Renal cortex interstitium (tissue), 15 donors: ENCODE measurements at places on chromosomes 12 and 14.
A peak's percentile ranks its signal among the peaks of the same experiment; 100 is the strongest.

GRCh38 chr12:103877934-103878510 lies 37.0 kb upstream of the NT5DC3 start:
- peak; percentile 53 for DNase-seq

DNA sequence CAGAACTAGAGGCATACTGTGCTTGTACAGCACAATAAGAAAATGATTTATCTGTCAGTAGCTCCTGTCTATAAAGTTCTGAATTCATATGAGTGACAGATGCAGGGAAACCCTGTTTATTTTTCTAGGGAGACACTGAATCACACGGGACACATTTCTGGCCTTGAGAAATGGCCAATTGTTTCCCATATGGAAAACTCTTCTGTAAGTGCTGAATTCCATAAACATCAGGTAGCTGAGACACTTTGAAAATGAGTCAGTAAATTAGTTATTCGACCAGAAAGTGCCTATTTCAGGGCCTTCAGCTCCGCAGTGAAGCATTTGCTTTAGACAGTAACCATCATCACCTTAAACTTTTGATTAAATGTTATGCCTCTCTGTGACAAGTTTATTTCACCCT lies 184.4 kb downstream of the TMEM132D start:
- no peak for DNase-seq

GRCh38 chr12:39329018-39329417 lies 113.9 kb downstream of the KIF21A start:
- no peak for DNase-seq

DNA sequence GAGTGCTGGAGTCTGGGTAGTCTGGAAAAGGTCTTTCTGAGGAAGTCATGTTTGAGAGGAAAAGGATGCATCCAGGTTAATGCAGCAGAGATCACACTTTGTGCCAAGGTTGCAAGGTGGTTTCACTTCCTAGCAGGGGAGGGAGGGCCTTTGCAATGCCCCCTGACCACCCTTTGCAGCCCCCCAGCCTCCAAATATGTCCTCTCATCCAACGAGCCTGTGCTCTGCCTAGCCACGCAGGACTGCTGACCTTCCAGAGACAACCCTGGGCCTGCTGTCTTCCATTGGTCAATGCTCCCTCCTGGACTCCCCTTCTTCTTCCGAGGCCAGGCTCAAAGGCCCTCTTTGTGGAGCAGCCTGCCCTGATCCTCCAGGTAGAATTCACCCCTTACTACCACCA lies 47.3 kb upstream of the TUNAR start:
- DNase-seq, result no peak

DNA sequence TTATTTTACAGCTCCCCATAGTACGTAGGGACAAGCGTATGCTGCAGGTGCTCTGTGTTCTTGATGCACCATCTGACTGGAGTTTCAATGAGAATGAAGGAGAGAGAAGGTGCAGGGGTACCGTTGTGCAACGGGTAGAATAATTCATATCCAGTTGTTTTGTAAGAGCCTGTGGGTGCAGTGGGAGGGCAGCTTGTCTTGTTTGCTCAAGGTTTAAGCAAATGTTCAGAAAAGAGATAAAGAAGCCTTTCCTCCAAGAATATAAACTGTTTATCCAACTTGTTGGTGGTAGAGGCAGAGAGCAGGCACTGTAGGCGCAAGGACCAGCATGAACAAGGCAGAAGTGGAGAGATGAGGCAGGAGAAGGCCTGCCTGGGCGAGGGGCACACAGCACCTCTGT lies 64.2 kb downstream of the ADCK1 start:
- DNase-seq, result no peak

- no peak for DNase-seq
These were observed 10.1 kb downstream of the RNASE6 start for GRCh38 chr14:20791187-20791586.

GRCh38 chr12:93954166-93955112 lies 193.9 kb upstream of the PLXNC1 start:
- no peak for DNase-seq

GRCh38 chr12:66692170-66692569 lies 13.3 kb upstream of the GRIP1 start:
- no peak for DNase-seq

- DNase-seq, result no peak
These were observed 198.9 kb downstream of the ZFP36L1 start for GRCh38 chr14:68593806-68594536.

- no peak for DNase-seq
These were observed 75.9 kb downstream of the AKAP6 start for GRCh38 chr14:32404784-32405573.

- no peak for DNase-seq
These were observed 45.6 kb downstream of the AACS start for GRCh38 chr12:125110641-125111360.

GRCh38 chr14:51442513-51443175 lies 202.6 kb downstream of the TMX1 start:
- no peak for DNase-seq

DNA sequence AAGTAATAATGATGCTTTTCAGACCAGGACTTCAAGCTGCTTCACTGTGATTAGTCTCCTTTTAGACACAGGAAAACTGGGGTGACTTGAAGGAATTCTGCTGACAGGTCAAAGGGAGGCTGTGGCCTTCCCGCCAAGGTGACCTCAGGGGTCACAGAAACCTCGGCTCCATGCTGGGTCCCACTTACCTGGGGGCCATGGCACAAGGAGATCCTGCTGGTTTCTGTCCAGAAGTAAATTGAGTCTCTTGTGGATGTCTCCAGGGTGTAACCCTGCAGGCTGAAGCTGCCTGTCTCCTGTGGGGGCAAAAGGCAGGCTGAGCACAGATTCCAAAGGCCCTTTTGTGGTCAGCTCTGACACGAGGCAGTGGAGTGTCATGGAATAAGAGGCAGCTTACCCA lies 138.7 kb upstream of the MED13L start:
- no peak for DNase-seq

GRCh38 chr12:26318661-26319068 lies 123.3 kb downstream of the SSPN start:
- no peak for DNase-seq

GRCh38 chr12:30725739-30726138 lies 29.0 kb downstream of the CAPRIN2 start:
- no peak for DNase-seq

DNA sequence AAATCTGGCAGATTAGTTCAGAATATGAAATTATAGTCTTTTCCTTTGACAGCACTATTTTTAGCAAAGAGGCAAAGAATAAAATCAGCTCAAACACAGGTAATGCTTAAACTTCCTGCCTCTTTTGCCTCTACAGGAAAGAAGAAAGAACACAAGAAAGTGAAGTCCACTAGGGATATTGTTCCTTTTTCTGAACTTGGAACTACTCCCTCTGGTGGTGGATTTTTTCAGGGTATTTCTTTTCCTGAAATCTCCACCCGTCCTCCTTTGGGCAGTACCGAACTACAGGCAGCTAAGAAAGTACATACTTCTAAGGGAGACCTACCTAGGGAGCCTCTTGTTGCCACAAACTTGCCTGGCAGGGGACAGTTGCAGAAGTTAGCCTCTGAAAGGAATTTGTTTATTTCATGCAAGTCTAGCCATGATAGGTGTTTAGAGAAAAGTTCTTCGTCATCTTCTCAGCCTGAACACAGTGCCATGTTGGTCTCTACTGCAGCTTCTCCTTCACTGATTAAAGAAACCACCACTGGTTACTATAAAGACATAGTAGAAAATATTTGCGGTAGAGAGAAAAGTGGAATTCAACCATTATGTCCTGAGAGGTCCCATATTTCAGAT lies 17.4 kb downstream of the TMPO start:
- no peak for DNase-seq

DNA sequence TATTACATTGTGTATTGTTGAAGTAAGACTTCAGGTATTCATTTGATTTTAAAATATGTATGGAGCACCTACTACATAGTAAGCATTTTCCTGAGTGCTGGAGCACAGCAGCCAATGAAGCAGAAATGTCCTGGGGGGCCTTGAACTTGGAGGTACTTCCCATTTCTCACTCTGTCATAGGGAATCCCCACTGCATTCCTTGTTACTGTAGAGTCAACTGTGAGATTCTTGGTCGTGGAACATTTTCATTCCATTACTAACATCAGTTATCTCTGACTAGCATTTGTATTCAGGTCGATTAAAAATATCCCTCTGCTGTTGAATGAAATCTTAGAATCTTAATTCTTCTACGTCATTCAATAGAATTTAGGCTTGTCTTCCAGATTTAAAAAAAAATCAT lies 66.7 kb downstream of the PDE3A start:
- DNase-seq, result no peak

- no peak for DNase-seq
These were observed 2.9 kb downstream of the ZFHX2 start for GRCh38 chr14:23548351-23549318.

DNA sequence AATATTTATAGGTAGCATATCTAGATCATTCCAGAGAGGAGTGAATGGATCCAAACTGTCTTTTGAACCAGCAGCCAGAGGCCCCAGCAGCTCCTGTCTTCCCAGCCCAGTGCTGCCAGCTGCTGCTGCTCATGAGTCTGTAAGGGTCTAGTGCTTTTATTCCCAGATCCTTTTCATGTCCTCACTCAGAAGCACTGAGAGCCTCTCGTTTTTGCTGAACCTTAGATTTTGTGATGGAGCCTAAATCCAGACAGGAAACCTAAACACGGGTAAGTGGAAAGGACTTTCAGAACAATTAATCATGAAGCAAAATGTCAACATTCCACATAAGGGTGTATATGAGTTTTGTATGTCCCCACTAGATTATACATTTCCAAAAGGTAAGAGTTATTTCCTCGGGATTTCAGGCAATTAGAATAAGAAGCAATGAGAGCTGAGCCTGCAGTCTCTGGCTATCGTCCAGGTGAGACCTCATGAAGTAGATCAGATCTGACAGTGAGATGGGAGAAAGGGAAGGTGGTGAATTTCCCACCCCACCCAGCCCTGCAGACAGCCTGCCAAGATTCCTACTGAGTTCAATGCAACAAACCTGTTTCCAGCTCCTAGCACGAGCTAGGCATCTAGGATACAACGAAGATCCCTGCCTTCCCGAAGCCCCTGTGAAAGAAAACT lies 84.4 kb downstream of the NINJ2 start:
- no peak for DNase-seq

GRCh38 chr12:8513256-8513655 lies at the start of gene CLEC4D:
TSS of gene CLEC4D (plus strand) at chr12:8513503. CDS start at chr12:8513733, 230 bp downstream.
- DNase-seq, result no peak

DNA sequence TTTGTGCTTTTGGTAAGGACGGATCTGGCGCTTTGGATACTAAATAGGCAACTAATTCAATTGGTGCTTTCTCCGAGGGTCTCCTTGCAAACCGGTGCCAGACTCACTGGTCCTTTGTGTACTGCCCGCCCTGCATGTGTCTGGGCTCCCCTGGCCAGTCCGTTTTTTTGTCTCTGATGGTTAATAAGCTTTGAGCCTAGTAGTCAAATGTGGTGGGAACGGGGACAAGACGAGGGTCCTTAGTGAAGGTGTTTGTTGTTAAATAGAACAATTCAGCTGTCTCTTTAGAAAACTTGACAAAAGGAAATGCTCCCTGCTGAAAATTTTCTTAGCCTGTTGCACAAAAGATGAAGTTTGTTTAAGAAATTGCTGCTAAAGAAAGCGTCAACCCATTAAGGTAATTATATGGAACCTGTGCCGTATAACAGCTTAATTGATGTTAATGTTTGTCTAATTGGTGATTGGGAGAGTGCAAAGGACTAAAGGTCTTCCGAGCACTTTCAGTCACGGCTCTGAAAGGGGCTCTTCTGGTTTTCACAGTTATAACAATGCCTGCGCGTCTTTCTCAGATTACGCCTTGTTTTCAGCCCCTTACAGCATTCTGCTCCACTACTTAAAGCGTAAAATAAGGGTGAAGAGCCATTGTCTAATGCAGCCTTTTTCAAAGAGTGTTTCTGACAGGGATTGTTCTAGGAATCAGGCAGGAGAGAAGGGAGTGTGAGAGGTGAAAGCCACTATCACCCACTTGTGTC lies 537.4 kb downstream of the PRKD1 start:
- DNase-seq, result no peak

GRCh38 chr12:108702595-108703320 lies 28.6 kb downstream of the CORO1C start:
- DNase-seq, result no peak

- DNase-seq, result no peak
These were observed 287.3 kb downstream of the BCL11B start for GRCh38 chr14:98984719-98985041.

- DNase-seq, result no peak
These were observed 8.4 kb upstream of the ACVRL1 start for GRCh38 chr12:51898937-51899336.

DNA sequence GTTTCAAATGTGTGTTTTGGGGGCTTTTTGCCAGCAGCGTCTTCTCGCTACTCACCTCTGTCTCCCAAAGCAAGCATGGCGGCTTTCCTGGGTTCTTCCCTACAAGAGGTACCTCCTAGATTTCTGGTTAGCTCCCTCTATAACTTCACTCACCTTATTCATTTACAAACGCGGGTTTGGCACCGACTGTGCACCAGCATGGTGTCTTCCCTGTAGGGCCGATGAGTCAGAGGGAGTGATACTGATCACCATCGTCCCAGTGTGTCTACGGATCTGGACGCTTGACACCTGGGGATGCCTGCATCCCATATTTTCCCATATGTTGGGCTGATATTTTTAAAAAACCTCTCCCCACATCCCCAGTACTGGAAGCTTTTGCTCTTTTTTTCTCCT lies 8.0 kb upstream of the SERPINA12 start:
- DNase-seq, result no peak

GRCh38 chr14:44170101-44170500 lies 337.0 kb downstream of the FSCB start:
- DNase-seq, result no peak

- DNase-seq, result no peak
These were observed 380.5 kb downstream of the VRK1 start for GRCh38 chr14:97177635-97178034.

DNA sequence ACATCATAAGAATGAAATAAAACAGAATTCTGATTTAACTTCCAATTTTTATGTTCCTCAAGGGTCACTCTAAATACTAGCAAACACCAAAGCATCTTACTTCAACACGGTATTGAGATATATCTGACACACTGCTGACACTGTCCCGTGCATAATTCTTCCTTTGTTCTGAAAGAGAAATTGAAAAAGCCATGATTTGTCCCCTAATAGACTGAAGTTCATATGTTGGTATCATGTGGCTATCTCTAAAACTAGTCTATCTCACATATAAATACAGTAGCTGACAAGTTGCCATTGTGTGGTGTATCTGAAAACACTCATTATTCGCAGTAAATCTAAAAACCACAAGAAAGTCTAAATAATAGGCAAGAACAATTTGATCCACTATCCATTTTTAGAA lies 118.4 kb downstream of the EPS8 start:
- DNase-seq, result no peak

GRCh38 chr12:67645601-67646000 lies 2.9 kb upstream of the DYRK2 start:
- DNase-seq, result no peak

- DNase-seq, result no peak
These were observed 17.6 kb upstream of the G2E3 start for GRCh38 chr14:30541318-30541717.

- no peak for DNase-seq
These were observed 61.7 kb upstream of the DLK1 start for GRCh38 chr14:100664841-100665510.

GRCh38 chr12:57089271-57090245 lies 644 bp downstream of the NAB2 start:
- peak; percentile 62 for DNase-seq
